ENCODE measurements at places on chromosomes 7 and 10. TPM values are rescaled to one million over a fixed set of nuclear protein-coding genes. Genes with fewer than 3 reads are reported as not detected.
A peak's percentile ranks its signal among the peaks of the same experiment; 100 is the strongest.

DNA sequence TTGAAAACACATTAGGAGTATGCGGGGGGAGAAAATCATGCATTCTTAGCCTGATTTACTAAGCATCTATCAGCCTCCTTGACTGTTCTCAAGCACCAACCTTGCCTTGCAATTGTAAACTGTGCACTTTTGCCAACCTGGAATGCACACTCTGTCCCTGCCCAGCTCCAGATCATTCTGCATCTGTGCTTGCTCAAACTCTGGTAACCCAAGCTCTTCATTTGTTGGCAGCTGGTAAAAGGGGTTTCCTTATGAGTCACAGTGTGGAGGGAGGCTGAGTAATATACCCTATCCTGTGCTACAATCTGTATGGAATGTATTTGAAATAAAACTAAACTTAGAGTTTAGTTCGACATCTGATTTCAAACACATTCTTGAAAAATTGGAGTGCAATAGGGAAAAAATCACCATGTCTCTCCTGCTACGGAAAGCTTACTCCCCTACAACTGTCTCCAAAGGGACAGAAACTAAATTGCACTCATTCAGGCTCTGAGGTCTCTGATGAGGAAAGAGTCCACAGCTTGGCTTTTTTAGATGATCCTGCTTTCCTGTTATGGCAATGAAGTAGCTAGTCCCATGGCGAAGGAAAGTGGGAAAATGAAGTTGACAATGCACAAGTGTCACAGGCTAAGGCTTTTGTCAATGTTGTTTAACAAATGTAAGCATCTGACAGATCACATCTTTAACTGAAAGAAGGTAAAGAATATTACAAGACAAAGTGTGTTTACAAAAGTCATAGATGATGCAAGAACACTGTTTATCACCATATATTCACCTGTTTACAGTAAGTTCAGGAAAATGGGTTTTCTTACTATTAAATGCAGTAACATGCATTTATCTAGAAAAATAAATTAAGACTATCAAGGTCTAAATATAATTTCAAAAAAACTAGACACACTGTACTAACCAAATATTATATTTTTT, 61.9 kb downstream of the TES start:
- no peak for DNase-seq

- DNase-seq = no peak
Measured at GRCh38 chr10:47104151-47104605, 192.9 kb downstream of the PTPN20 start.

GRCh38 chr7:110209884-110210283, 881.0 kb upstream of the LRRN3 start:
- no peak for DNase-seq

Gene BICC1
- 5.2 TPM for polyA plus RNA-seq

- no peak for DNase-seq
Measured at GRCh38 chr7:3950249-3950648, 649.2 kb downstream of the SDK1 start.

GRCh38 chr10:23610626-23611307, 171.9 kb downstream of the OTUD1 start:
- peak; percentile 23 for DNase-seq

- DNase-seq = no peak
Measured at GRCh38 chr10:101310529-101311184, 43.3 kb upstream of the BTRC start.

- DNase-seq = no peak
Measured at GRCh38 chr7:16067711-16068110, 353.6 kb downstream of the CRPPA start.

DNA sequence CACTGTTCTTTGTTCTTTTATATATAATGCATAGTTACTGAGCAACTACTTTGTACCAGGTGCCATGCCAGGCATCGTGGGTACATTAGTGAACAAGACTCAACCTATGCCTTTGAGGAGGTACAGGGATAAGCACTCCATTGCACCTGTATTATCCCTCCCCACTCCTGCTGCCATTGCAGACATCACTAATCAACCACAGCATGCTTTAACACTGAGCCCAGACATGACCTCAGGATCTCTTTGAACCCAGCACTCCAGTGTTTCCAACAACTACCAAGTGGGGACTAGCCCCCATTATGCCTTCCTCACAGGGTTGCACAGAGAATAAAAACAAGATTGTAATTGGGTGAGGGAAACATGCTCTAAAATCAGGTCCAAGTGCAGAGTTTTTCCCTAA, 60.5 kb upstream of the COL13A1 start:
- DNase-seq = no peak

- no peak for DNase-seq
Measured at GRCh38 chr7:140322759-140323158, 75.6 kb downstream of the SLC37A3 start.

- DNase-seq = no peak
Measured at GRCh38 chr10:10942441-10942840, 75.2 kb upstream of the CELF2 start.

GRCh38 chr7:114082642-114083165, 163.9 kb upstream of the PPP1R3A start:
- no peak for DNase-seq
